ENCODE measurements at places on chromosomes 3 and 15.

GRCh38 chr15:60519218-60519617, 40.3 kb upstream of the ICE2 start:
- DNase-seq, result no peak

- no peak for DNase-seq
Measured at GRCh38 chr3:48268381-48268935, 27.6 kb downstream of the ZNF589 start.

GRCh38 chr15:77615472-77615871, 17.2 kb downstream of the LINGO1 start:
- no peak for DNase-seq

DNA sequence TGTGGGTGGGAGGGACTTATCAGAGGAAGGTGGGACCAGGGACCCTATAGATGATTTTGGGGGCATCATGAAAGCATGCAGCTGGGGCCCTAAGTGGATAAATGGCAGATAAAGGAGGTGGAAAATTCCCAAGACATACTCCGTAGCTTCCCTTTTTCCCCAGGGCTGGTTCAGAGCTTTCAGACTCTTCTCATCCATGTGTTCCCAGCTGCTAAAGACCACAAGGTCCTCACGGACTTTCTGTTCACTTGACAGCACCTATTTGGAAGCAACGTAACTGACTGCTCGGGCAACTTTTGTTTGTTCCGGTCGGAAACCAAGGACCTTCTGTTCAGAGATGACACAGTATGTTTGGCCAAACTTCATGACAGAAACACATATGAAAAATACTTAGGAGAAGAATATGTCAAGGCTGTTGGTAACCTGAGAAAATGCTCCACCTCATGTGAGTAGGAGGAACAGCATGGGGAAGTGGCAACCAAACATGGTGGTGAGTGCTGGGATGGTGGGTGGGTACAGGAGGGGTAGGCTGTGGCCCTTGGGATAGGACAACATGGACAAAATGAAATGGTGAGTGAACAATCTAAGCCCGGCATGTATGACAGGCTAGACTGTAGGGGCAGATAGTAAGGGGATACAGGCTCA, 28.7 kb upstream of the SRPRB start:
- DNase-seq, result no peak

GRCh38 chr3:46298871-46299607, 54.9 kb upstream of the CCR2 start:
- DNase-seq, result no peak

DNA sequence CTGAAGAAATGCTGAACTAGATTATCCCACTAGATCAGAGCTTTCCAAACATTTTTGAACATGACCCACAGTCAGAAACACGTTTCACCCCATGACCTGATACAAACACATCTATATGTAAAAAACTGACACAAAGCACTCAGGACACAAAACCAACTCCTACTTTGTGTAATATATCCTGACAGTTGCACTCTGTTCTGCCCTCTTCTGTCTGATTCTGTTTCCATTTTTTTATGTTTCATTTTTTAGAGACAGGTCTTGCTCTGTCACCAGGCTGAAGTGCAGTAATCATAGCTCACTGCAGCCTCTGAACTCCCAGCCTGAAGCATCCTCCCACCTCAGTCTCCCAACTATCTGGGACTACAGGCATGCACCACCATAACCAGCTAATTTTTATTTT, 15.8 kb upstream of the RFTN1 start:
- no peak for DNase-seq

GRCh38 chr3:78985981-78986380, 781.8 kb downstream of the ROBO1 start:
- no peak for DNase-seq

- no peak for DNase-seq
Measured at GRCh38 chr15:70272565-70273355, 175.0 kb upstream of the TLE3 start.

DNA sequence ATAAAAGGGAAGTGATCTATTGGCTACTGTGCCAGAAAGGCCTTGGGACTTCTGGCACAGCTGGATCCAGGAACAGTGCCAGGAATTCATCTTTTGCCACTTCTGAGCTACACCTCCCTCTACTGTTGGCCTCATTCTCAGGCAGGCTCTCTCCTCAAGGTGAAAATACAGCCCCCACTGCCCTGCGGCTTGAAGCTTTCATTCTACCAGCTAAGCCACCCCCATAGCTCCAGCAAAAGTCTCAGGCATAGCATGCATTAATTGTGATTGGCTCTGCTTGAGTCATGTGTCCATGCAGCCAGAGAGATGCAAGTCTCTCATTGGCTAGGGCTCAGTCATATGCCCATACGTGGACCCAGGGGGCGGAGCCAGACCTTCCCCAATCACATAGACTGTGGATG, 142.4 kb downstream of the TPRA1 start:
- peak; percentile 18 for DNase-seq

- DNase-seq, result no peak
Measured at GRCh38 chr3:127237835-127238234, 44.9 kb downstream of the PRR23E start.

GRCh38 chr15:83626171-83626802, 27.6 kb upstream of the ADAMTSL3 start:
- no peak for DNase-seq

DNA sequence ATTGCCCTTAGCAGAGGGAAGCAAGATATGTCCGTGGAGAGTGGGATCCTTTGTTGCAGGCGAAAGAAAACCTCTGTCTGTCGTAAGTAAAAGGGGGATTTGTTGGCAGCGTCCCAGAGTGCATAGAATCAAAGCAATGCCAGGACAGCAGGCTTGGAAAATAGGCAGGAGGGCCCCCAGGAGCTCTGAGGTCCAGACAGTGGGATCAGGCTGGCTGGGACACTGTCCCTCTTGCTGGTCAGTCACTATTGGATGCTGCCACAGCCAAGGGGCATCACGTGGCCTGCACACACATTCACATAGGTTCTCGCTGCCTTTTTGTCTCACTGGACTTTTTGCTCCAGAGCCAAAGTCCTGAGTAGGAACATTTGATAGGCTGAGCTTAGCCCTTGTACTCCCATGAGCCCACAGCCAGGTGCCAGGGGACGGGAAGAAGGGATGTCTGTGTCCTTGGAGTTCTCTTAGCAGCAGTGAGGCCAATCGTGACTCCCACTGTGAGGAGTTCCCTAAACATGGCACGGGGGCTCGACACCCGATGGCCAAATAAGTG, 10.7 kb downstream of the MUC20 start:
- DNase-seq, result peak; percentile 52

GRCh38 chr3:196344663-196345062, 6.5 kb upstream of the TM4SF19 start:
- no peak for DNase-seq

GRCh38 chr3:128067489-128067888, 15.3 kb downstream of the SEC61A1 start:
- DNase-seq, result peak; percentile 34

DNA sequence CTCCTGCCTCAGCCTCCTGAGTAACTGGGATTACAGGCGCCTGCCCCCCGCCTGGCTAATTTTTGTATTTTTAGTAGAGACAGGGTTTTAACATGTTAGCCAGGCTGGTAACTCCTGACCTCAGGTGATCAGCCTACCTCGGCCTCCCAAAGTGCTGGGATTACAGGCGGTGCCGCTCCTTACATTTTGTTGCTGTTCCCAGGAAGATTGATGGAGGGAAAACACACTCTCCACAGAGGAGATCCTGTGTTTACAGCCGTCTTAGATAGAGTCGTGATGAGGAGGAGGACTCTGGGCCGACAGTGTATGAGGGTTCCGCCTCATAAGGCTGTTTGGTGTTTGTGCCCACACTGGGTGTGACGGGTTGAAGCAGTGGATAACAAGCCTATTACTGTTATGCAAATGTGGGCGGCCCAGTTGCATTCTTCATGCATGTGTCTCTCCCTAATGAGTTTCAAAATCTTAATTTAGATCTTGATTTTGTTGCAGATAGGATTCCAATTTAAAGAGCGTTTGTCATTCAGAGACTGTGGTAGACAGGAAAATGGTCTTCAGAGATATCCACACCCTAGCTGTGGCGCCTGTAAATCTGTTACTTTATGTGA, 60.0 kb downstream of the APBA2 start:
- DNase-seq, result no peak

DNA sequence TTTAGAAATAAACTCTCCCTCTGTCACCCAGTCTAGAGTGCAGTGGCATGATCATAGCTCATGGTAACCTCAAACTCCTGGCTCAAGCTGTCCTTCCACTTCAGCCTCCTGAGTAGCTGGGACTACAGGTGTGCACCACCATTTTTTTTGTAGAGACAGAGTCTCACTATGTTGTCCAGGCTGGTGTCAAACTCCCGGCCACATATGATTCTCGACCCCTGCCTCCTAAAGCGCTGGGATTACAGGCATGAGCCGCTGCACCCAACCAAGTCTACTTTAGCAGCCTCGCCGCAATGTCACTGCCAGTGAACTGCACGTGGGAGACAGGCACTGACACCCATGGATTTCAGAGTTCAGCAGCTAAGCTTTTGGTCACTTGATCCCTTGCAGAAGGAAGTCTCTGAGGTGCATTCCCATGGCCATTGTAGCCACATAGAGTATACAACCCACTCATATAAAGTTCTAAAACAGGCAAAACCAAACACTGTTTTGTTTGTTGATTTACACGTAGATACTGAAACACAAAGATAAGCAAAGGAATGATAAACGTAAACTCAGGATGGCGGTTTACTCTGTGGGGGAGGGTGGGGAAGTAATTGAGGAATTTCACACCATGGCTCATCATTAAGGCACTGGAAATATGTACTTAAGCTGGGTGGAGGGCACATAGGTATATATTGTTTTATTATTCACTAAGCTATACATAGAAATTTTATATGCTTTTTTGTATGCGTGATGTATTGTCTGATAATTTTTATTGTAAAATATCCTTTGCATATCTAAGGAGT, 115.0 kb downstream of the MEX3B start:
- no peak for DNase-seq

GRCh38 chr3:71616571-71617021, 33.1 kb upstream of the FOXP1 start:
- no peak for DNase-seq

DNA sequence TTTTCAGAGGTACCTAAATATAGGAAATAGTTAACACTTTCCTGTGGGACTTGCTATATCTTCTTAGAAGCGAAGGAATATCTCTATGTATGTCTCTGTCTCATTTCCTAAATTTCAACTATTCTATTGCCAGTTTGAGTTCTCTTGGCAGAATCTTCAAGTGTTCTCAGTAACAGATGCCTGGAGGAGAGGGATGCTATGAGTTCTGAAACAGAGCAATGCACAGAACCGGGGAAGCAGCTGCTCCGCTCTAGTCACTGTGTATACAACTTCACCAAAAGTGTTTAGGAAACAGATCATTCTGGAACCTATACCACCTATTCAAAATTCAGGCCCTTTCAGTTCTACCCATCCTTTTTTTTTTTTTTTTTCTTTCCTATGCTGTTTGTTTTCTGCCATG, 144.6 kb downstream of the RORA start:
- no peak for DNase-seq

DNA sequence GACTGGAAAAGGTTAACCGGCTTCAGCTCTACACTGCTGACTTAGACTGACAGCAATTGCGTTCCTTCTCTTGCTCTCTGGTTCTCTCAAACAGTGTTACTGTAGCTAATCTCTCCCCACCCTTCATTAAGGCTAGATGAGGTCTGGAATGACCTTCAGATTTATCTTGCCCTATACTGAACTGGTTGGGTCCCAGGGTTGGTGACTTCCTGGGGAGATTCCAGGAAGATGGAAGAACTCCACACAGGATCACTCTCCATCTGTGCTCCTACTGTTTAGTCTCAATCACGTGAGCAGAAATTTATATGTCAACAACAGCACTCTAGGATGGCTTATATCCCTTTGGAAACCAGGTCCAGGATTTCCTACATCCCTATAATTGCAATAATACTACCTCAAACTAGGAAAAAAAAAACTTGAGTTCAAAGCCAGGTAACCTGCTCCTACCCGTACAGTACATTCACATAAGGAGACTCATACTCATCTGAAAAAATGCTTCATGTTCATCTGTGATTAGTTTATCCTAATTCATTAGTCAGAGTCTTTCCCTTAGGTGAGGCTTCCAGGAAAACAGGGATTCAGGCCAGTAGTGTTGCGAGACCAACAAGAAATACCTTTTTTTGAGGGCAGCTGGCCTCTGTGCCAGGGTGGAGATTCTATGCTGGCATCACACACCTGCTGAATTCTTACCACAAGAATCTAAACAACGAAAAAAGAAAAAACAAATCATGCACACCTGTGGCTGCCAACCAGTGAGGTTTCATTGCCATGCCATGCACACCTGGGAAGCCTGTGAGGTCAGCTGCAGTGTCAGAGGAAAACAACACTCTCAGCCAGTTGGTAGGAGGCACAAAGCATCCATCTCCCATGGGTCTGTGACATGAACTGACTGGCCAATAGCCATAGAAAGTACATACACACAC, 297.3 kb downstream of the MECOM start:
- DNase-seq, result no peak

DNA sequence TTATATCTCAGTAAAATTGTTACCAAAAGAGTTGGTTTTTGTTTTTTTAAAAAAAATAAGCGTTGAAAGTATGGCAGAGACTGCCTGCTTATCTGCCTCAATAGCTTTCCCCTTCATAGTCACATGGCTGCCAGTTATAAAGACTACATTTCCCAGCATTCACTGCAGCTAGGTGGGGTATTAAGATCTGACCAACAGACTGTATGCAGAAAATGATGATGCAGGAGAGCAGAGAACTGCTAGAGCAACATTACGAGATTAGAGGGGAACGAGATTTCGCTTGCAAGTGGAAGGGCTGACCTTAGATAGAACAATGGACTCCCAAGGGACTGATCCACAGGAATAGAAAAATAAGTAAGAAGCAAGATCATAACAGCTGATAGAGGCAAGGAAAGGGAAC, 14.3 kb downstream of the RHOA start:
- no peak for DNase-seq

GRCh38 chr3:112027142-112027541, 7.4 kb upstream of the TMPRSS7 start:
- DNase-seq, result no peak

DNA sequence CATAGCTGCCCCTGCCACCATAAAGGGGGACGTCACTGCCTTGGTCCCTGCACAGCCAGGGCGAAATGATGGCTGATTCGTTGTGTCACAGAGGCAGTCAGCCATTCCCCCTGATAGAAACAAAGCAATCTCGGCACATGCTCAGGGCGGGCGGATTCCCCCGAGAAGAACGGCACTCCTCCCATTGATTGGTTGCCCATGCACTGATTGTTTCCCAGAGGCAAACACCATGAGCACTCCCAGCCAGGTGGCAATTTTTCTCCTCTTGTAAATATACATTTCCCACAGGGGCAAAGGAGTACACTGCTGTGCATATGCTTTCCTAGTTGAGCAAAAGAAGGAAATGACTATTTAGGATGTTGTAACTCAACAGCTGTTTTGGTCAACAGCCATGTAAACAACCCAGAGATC, 56.5 kb downstream of the KY start:
- no peak for DNase-seq

DNA sequence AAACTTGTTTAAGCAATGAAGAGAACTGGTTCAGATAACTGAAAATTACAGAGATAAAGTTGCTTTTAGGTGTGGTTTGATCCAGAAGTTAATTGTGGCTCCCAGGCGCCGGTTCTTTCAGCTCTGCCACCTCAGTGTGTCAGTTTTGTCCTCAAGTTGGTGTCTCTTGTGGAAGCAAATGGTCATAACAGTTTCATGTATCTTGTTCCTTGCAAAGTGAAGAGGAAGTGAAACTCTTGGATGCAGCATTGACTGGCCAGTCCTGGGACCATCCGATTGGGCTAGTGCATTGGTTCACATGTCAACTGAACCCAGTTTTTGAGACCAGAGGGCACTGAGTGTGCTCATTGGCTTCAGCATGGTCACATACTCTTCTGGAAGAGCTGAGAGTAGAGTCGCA, 181.4 kb upstream of the GRM7 start:
- no peak for DNase-seq
